ENCODE measurements at places on chromosomes 6 and 20. TPM values are rescaled to one million over a fixed set of nuclear protein-coding genes. Genes with fewer than 3 reads are reported as not detected.
A peak's percentile ranks its signal among the peaks of the same experiment; 100 is the strongest.

The TRIM27 gene
- 27.0 TPM for total RNA-seq

- DNase-seq: peak; percentile 18
Observed at GRCh38 chr20:38471987-38472512, 593 bp upstream of the RALGAPB start.

- no peak for DNase-seq
Observed at GRCh38 chr20:12315652-12316051, 398.0 kb downstream of the BTBD3 start.

- peak; percentile 38 for DNase-seq
Observed at GRCh38 chr6:141677598-141678211, 455.0 kb upstream of the GJE1 start.

The PPP1R3G gene
- total RNA-seq: 1.8 TPM

- peak; percentile 42 for DNase-seq
Observed at GRCh38 chr20:63778034-63778752, 38.6 kb downstream of the SLC2A4RG start.

DNA sequence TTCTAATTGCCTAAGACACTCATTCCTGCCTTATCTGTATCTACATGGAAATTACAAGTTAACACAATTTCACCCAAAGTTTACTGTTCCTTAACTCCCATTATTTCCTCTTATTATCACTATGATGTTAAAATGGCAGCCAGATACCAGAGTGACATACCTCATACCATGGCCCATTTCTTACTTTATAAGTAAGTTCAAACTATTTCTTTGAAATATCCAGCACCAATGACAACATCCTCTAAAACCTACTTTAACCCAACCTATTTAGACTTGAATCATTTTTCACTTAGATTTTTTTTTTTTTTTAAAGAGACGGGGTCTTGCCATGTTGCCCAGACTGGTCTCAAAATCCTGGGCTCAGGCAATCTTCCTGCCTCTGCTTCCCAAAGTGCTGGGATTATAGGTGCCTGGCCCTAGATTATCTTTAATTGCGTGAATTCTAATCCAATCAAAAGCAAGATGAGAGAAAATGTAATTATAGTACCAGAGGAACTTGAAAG lies 10.0 kb downstream of the REV3L start:
- no peak for DNase-seq

- peak; percentile 99 for DNase-seq
Observed at GRCh38 chr6:46876126-46876525, 45.6 kb downstream of the ADGRF5 start.

DNA sequence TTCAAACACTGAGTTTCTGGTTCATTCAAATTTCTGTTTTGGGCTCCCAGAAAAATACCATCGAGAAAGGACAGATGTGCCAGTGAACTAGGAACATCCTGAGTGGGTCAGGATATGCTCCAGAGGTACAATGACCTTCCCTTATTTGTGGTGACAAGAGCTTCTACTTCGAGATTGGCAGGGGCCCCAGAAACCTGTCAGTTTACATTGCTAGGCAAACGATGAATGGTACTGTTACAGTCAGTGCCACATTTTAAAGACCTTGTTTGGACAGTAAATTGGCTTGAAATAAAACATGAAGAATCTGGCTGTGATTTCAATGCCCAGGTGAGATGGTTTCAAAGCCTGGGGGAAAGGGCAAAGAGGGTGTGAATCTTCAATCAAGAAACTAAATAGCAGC lies 454.5 kb upstream of the ID4 start:
- no peak for DNase-seq

The MRPS18A gene
- 79.5 TPM for total RNA-seq

- no peak for DNase-seq
Observed at GRCh38 chr6:155985660-155986138, 530.1 kb upstream of the NOX3 start.

The TMEM200A gene
- 0.79 TPM for total RNA-seq

DNA sequence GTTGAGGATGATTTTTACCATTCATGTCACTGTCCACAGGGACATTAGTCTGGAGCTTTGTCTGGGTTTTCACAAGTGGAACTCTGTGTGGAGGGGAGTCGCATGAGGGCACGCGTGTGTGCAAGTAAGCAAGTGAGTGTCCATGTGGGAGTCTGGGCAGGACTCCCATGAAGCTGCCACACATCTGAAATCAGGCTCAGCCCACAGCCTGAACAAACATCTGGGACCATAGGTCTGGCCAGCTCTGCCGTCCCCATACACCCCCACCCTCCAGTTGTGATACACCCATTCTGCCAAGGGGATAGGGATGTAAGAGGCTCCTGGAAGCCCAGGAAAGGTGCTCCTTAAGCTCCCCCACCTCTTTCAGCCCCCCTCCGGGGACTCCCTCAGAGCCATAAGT lies 17.1 kb upstream of the FOXP4 start:
- DNase-seq: no peak

- DNase-seq: no peak
Observed at GRCh38 chr6:42911171-42912021, 4.5 kb upstream of the PTCRA start.

DNA sequence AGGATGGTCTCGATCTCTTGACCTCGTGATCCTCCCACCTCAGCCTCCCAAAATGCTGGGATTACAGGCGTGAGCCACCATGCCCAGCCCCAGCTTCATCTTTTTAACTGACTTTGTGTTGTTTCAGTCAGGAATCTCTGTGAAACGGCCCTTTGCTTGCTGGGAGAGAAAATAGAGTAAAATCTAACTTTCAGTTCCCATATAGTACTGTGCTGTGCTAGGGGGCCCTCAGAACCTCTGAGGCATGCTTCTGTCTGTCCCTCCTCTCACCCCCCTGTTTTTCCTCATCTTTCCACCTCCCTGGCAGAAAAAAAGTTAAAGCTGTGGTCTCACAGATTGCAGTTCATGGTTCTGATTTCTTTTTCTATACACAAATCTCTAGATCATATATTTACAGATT lies 48.4 kb downstream of the LRP11 start:
- no peak for DNase-seq

DNA sequence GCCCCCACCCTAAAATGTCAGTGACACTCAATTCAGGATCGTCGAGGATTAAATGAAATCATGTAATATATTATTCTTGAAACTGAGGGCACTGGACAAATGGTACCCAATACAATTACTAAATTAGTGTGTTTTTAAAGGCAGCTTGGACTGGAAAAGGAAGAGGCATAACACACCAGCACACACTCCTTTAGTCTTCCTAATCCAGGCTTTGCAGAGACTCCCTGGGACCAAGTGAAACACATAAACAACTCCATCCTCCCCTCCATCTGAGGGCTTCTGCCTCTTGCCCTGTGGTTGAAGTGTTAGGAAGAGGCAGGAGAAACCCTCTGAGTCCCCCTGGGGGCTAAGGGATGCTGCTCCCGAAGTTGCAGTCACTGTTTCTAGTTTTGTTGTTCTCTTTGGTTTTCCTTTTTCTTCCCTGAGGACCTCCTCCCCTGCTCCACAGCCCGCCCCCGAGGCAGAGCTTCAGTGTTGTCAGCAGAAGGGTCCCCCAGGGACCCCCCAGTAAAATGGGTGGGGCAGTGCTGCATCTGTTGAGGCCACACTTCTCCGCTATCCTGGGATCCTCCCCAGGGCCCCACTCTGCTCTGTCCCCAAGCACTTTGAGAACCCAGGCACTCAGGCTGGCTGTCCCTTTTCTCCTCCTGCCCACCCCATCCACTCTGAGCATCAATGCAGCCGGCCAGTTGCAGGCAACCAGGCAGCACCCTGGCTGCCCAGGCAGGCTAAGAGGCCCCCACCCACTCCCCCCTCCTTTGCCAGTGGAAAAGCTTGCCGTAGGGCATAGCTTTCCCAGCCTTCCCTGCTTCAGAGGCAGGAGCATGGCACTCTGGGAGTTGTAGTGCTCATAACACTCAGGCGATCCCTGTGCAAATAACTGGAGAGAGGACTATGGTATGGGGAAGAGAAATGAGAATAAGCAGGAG lies 5.9 kb downstream of the TMEM63B start:
- peak; percentile 49 for DNase-seq

DNA sequence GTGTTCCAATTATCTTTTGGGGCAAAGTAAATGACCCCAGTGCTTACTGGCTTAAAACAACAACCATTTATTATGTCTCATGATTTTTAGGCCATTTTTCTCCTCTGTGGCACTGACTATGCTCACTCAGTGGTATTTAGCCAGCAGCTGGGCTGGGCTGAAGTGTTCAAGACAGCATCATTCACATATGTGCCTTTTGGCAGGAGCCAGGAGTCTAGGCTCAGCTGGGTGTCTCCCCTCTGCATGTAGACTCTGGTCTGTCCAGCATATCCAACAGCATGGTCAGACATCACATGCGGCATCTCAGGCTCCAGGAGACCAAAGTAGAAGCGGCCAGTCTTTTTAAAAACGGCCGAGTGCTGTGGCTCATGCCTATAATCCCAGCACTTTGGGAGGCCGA lies 120.3 kb upstream of the TOP1 start:
- DNase-seq: no peak

DNA sequence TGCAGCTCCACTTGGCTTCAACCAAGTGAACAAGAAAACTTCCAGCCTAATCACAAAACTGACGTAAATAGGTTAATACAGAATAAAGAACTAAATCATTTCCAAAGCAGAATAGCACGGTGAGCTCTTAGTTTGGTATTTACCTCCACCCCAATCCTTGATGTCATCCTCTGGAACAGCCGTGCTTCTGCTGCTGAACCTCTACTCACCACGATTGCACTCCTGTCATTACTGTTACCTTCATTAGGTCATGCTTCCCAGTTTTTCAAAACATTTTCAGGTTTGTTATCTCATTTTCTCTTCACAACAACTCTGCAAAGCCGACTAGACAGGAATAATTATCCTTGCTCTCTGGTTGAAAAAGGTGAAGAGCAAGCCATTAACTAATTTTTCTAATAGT lies 15.6 kb upstream of the PLEKHG1 start:
- DNase-seq: no peak

The RGS19 gene
- total RNA-seq: 6.1 TPM

DNA sequence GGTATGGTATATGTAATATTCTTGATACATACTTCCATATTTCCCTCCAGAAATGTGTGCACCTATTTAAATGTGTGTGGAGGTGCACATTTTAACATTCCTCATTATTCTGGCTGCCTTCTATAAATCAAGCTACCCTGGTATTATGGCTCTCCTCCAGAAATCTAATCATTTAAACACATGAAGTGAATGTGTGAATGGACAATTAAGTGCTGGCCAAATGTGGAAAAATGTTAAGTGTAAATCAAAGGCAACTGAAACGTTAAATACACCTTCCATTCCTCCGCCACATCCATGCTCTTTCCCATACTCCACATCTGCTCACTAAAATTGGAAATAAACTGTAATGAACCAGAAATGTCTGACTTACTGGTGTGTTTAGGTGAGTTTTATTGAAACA lies 24.9 kb upstream of the ESR1 start:
- no peak for DNase-seq

GRCh38 chr6:142913511-142914047 lies 31.4 kb downstream of the HIVEP2 start:
- no peak for DNase-seq

DNA sequence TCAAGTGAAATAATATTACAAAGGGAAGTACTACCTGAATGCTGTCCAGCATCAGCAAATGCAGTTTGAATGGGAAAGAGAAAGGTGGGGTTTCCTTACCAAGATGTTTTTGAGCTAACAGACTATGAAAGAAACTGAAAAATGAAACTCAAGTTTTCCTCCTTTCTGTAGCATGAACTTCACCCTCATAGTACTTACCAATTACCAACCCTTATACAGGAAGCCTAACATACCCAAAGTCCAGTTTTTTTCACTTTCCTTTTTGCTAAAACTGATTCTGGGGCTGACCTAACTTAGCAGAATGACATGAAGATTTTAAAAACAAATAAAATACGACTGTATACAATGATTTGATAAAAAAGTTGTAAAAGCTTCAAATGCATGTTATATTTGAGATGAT lies 5.2 kb downstream of the ZNFX1 start:
- DNase-seq: no peak

DNA sequence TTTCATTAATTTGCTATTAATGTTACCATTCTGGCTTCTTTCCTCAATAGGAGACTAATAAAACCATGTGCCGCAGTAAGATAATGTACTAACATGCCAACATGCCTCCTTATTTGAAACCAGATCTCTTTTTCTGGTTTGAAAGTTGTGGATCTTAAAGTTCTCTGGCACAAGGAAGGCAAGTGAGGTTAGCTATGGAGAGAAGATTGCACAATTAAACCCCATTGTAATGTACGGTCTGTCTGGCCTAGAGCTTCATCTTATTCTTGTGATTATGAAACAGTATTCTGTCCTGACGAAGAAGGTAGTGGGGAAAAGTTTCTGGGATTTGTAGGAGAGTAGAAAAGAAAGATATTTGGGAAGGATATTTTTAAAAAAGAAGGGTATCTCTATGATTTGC lies 68.4 kb downstream of the EYA4 start:
- peak; percentile 18 for DNase-seq

The TBX18 gene
- 1.3 TPM for total RNA-seq

GRCh38 chr6:125781314-125781868 lies 9.4 kb upstream of the NCOA7 start:
- no peak for DNase-seq

The CYP39A1 gene
- total RNA-seq: 17.4 TPM

GRCh38 chr20:59163631-59164530 lies at the start of gene ZNF831:
Gene ZNF831 (plus strand): TSS chr20:59163821. CDS start chr20:59191020, 27,199 bp downstream.
- DNase-seq: no peak

The TMEM239 gene
- total RNA-seq: not detected

GRCh38 chr6:18495236-18495635 lies 108.1 kb downstream of the RNF144B start:
- no peak for DNase-seq

The PCMT1 gene
- total RNA-seq: 159 TPM

The TAF11 gene
- 26.0 TPM for total RNA-seq

All from bronchial epithelial cell (primary cell).